ENCODE measurements at places on chromosomes 6 and 20.

- no peak for DNase-seq
Observed at GRCh38 chr6:44047179-44047546, 80.1 kb downstream of the MRPL14 start.

DNA sequence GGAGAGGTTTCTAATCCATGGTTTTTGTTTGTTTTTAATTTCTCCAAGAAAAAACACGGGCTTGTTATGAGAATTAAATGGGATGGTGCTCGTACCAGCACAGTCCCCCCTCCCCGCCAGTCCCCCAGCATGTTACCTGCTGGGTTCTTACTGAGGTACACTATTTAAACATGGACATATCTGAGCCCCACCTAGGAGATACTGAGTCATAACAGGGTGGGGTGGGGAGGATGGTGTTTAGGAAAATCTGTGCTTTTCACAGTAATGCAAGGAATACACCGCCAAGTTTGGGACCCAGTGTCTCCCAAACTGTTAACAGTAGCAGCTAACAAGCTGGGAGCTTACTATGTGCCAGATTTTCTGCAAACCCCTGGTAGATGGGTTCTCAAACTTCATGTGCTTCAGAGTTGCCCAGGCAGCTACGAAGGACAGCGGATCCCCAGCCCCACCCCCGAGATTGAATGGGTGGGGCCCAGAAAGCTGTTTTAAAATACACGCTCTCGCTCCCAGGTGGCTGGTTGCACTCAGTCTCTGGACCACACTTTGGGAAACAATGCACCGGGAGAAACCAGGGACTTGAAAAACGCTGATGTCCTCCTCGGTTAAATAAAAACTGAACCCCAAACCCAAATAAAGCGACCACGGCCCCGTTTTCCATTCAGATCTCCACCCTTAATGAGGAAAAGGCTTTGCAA lies 995 bp downstream of the ZFP64 start:
- peak; percentile 36 for DNase-seq

GRCh38 chr6:102553214-102553613 lies 1159.7 kb downstream of the GRIK2 start:
- no peak for DNase-seq

DNA sequence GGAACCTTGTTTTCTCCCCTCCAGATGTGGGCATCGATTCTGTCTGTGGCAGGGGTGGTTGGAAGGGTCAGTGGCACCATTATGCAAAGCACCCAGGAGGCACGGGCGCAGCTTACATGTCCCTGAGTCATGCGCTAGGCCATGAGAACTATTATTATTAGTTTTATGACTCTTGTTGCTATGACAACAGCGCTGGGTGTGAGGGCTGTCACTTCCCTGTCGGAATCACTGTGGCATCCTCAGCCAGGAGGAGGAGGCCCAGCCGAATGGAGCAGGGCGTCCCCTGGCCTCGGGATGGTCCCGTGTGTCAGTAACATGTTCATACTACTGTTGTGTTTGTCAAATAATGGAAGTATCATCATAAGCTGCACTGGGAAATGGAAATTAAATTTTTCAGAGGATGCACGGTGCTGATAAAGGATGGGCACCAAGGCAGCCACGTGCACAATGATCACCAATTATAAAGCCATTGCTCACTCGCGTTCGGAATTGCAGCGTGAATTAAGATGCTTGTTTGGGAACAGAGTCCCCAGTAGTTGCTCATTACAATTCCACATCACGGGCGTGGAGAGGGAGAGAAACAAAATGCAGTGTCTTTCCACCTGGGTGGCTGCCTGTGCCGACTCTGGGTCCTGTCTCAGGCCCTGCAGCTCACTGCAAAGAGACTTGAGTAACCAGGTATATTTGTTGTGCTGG lies 247.9 kb downstream of the CDH4 start:
- no peak for DNase-seq

DNA sequence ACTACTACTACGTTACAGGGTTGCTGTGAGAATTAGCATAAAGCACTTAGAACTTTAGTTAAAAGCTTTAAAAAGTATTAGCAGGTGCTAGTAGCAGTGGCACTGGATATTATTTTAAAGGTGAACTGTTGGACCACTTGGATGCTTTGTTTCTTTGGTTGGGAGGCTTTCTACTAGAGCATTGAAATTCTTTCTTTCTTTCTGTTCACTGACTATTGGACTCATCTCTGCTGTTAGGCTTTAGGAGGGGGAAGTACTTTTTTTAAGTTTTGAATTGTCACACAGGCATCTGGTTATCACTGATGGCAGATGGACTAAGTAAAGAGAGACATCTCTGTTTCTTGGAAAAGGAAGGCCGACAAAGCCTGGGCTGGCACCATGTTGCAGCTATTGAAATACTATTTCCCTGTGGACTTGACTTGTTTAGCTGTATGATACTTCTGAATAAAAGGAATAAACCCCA lies 4.8 kb downstream of the TBPL1 start:
- DNase-seq: no peak

DNA sequence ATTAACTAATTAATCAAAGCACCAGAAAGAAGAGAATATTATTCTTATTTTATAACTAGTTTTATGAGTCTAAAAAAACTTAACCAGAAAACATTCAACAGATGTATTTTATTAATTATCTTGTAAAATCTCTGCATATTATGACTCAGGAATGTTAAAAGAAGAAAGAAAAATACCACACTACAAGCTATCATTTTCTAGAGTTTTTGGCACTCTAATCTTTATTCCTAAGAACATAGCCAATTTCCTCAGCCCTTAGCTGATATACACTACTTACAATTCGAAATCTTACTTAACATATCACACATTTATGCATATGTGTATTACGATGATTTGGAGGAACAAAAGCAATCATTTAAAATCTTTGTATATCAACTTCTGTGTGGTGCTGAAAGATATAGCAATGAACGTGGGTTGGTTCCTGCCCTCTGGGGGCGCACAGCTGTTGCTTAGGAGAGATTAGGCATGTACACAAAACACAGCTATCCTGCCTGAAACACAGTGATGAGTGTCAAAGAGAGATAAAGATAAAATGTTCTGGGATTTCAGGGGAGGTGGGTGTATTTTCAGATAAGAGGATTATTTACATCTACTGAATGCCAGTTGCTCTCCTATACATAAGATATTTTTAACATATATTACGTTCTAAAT lies 404.5 kb downstream of the SYNE1 start:
- DNase-seq: no peak

GRCh38 chr6:32868257-32868788 lies 14.3 kb downstream of the PSMB9 start:
- DNase-seq: no peak

DNA sequence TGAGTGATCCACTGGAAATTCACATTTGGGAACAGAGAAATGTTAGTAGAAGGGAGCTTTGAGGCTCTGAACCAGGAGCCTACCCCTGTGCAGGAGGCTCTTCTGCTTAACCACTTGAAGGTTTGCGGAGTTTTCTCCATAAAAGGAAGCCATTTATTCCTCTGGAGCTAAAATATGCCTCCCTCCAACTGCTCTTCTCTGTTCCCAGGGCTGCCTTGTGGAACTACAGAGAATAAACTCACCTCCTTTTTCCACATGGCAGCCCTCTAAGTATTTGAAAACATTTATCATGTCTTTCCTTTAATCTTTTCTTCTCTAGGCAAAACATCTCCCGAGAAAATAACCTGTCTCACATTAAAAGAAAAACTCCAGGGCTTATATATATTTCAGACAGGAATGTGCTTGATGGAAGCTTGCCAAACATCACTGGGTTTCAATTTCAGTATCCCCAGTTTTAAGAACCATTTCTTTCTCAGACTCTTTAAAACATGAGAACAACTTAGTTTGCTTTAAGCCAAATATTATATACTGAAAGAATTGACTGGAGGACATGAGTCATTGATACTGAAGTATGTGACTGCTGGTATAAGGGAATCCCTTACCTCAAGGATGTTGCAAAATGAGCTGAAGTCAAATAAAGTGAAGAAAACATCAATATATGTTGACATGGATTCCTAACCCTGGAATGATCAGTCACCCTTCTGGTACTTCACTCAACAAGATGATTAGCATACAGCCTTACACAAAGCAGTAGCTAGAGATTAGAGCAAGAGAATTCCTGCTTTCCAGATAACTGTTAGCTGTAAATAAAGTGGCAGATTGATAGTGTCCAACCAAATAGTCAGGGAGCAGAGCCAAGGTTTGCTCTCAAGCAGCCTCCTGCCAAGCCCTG lies 74.0 kb downstream of the ZBTB2 start:
- no peak for DNase-seq

- DNase-seq: peak; percentile 63
Observed at GRCh38 chr6:30678964-30679726, 6.3 kb upstream of the DHX16 start.

DNA sequence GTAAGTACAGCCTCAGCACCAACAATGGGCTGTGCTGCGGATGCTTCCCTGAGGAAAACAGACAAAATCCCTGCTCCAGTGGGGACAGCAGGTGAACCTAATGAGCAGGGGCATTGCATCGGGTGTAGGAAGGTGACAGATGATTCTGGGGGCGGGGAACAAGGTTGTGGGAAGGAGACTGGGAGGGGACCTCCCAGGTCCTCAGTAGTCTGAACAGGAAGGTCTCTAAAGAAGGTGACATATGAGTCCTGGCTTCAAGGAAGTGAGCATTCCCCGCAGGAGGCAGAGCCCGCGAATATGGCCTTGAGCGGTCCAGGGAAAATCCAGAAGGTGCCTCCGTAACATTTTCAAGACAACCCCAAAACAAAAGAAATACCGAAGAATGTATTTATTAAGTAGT lies 19.4 kb downstream of the ULBP1 start:
- no peak for DNase-seq

DNA sequence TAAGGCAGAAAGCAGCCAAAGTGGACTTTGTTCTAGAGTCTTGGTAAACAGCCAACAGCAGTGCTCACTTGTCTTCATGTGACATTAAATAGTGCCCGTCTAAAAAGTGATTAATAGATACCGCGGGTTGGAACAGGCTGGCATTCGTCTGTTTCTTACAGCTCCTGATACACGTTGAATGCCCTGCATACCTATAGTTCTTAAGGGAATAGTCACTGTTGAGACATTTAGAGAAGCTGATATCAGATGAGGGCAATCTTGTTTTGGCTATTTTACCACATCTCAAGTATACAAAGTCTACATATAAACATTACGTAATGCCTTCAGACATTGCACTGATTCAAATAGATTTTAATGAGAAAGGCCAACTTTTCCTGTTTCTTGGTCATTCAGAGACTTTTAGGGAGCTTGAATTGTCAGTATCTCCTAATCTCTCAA lies 374.9 kb upstream of the FLRT3 start:
- no peak for DNase-seq

DNA sequence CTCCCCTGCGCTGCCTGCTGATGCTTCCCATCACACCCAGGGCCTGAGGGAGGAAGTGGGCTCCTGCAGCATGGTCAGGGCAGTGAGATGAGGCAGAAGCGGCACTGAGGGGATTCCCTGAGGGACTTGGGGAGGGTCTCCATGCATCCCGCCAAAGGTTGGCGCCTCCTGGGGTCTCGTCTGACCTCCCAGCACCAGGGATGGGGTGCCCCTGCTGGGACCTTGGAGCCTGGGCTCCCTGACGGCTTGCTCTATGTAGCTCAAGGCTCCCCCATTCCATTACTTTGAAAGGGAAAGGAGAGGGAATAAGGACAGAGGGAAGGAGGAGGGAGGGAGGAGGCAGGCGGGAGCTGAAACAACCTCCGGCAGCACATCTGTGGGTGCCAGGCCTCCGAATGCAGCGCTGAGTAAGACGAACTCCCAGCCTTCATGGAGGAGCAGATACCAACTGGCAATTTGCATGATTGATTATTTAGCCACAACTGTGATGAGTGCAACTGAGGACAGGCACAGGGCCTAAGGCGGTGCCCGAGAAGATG lies 259.3 kb downstream of the ERMARD start:
- DNase-seq: no peak
